ENCODE measurements at places on chromosomes 12 and 14. TPM values are rescaled to one million over a fixed set of nuclear protein-coding genes. Genes with fewer than 3 reads are reported as not detected.

- no peak for DNase-seq
Measured at GRCh38 chr14:49159081-49159480, 427.1 kb downstream of the RPS29 start.

- peak; percentile 56 for DNase-seq
Measured at GRCh38 chr14:24274101-24274543, 2.7 kb upstream of the RABGGTA start.

Gene TCL1B
- not detected for total RNA-seq

Gene LALBA
- total RNA-seq: not detected

GRCh38 chr12:49138999-49139398 lies 7.8 kb upstream of the TUBA1B start:
- no peak for DNase-seq

DNA sequence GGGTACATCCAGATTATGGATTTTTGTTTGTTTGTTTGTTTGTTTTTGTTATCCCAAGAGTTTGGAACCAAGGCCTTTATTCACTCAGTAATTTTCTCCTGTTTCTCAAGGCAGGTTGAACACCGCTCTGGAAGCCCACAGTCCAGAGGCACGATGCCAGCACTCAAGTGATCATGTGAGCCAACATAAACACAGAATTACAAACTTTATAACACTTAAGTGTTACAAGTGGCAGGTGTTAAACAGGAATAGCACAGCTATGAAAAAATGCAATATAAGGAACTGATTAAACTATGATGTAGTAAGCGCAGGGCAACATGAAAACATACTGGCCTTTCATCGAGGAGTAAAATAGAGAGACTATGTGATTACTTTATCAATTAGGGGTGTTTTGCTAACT lies 1885.8 kb upstream of the SEL1L start:
- no peak for DNase-seq

DNA sequence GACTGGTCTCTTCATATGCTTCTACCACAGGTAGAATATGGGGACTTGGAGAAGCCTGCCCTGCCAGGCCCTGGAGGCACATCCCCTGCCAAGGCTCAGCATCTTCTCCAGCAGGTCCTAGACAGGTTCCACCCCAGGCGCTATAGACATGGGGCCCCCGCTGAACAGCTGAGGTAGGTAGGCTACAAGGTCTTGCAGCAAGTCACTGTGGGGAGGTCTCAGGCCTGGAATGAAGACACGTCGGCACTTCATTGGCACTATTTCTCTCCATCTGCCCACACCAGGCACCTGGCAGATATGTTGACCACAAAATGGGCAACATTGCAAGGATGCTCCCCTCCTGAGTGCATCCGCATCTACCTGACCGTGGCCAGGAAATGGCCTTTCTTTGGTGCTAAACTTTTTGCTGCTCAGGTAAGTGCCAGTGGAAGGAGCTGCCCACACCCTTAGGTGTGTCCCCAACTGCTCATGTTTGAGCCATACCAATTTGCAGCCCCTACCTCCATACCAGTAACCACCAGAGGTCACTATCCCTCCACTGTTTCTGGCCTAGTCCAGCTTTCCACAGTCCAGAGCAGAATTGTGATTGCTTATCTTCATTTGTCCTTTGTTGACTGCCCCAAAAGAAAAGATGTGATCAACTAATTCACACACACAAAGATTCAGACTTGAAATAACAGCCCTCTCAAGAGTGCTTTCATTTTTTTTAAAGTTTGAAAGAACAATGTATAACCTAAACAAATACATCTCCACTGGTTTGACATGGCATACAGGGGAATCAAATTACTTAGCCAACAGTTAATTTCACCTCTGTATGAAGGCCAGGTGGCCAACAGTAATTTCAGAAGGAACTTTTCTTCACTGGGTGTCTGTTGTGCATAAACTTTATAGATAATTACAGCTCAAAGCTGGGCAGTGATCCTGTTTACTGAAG lies 16.1 kb downstream of the PIGH start:
- DNase-seq: peak; percentile 26

GRCh38 chr14:61153914-61154545 lies 127.1 kb downstream of the TMEM30B start:
- no peak for DNase-seq

Gene VWF
- not detected for total RNA-seq

DNA sequence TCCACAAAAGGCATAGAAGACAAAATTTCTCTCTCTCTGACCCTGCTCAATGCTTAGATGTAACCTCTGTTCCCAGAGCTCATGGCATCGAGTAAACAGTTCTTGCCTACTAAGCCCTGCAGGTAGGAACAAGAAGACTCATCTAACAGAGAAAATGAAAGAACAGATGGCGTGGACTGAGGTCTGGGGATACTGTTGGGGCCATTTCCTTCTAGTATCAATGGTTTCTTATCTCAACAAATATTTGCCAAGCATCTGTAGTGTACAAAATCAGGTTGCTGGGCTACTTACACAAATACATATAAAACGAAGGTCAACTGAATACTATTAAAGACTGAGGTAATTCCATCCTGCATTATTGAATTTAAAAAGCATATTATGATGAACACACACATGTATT lies 93.3 kb downstream of the RIMBP2 start:
- DNase-seq: no peak

DNA sequence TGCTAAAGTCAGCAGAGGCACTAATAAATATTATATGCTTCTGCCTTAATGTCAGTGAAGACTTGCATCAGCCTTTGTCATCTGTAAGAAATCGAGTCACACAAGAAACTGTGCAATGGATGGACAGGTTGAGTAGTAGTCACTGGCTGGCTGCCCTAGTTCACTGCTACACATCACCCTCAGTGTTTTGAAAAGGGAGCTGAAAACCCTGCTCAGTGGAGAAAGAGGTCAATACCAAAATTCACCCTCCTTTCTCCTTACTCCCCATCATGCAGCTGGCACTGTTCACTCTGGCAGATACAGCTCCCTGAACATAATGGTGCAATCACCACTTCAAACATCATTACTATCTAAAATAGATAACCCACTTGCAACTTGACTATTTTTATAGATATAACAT lies 6.6 kb downstream of the ANKS1B start:
- no peak for DNase-seq

GRCh38 chr14:98120831-98121464 lies 1151.0 kb downstream of the BCL11B start:
- no peak for DNase-seq

GRCh38 chr12:12133259-12133658 lies 62.5 kb downstream of the BCL2L14 start:
- no peak for DNase-seq

- DNase-seq: no peak
Measured at GRCh38 chr14:105087963-105088811, 23.0 kb upstream of the GPR132 start.

Gene ANKS1B
- 0.30 TPM for total RNA-seq

Gene COQ5
- total RNA-seq: 30.3 TPM

DNA sequence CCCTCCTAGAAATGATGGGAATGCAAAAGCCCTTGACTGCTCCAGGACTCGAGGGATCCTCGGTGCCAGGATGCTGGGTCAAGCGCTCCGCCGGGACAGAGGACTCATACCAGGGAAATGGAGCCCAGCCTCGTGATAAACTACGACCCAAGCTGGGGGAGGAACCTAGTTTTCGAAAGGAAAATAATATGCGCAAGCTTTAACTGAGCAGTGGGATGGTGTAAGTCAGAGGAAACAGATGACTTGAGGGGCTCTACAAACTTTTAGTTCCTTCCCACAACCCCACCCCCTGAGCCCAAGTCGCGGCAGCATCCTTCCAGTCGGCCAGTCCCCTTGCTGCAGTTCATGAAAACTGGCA lies 654 bp upstream of the SUPT16H start:
- no peak for DNase-seq

- DNase-seq: no peak
Measured at GRCh38 chr12:110186059-110186458, 61.9 kb downstream of the IFT81 start.

Gene ANO2
- not detected for total RNA-seq

- DNase-seq: no peak
Measured at GRCh38 chr12:40502322-40502721, 189.9 kb upstream of the CNTN1 start.

- no peak for DNase-seq
Measured at GRCh38 chr14:51242545-51243490, 2.8 kb downstream of the TMX1 start.

Gene APOF
- total RNA-seq: not detected

Gene MGP
- total RNA-seq: not detected

DNA sequence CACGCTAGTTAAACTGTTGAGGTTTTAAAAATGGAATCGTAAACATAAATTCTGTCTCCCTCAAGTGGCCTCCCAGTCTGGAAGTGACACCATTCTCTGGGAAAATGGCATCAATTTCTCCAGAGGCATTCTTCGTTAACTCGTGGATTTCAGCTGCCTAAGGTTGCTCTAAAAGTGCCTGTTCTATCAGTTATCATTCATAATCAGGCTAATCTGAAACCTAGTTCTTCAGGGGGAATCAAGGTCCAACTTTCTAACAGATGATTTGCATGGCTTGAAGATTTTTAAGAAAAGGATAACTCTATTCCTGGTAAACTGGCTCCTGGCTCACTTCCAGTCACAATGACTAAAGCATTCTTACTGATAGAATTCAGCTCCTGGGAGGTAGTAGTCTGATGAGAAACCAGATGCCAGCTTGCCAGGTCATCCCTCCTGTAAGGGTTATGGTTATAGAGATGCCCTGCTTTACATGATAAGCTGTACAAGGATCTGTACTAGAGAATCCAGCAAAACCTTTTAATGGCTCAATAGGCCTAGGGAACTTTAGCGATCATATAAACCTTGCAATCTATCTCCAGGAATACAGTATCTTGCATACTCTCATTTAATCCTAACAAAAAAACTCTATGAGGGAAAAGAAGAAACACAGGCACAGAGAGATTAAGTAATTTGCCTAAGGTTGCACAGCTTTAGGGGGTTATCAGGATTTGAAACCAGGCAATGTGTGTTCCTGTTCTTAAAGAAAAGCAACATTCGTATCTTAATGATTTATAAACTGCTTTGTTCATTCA lies 1.5 kb downstream of the L3HYPDH start:
- no peak for DNase-seq

Gene CLEC6A
- not detected for total RNA-seq

Gene RPS6KL1
- total RNA-seq: 3.6 TPM

GRCh38 chr12:25151476-25151875 lies 43.5 kb downstream of the DNAI7 start:
- DNase-seq: no peak

GRCh38 chr12:82040987-82041743 lies 282.0 kb upstream of the PPFIA2 start:
- no peak for DNase-seq

- DNase-seq: no peak
Measured at GRCh38 chr12:107963635-107964034, 165.5 kb upstream of the WSCD2 start.

- no peak for DNase-seq
Measured at GRCh38 chr12:104299842-104300481, 3.6 kb upstream of the EID3 start.

GRCh38 chr14:92677087-92677668 lies 71.2 kb downstream of the LGMN start:
- DNase-seq: peak; percentile 33

DNA sequence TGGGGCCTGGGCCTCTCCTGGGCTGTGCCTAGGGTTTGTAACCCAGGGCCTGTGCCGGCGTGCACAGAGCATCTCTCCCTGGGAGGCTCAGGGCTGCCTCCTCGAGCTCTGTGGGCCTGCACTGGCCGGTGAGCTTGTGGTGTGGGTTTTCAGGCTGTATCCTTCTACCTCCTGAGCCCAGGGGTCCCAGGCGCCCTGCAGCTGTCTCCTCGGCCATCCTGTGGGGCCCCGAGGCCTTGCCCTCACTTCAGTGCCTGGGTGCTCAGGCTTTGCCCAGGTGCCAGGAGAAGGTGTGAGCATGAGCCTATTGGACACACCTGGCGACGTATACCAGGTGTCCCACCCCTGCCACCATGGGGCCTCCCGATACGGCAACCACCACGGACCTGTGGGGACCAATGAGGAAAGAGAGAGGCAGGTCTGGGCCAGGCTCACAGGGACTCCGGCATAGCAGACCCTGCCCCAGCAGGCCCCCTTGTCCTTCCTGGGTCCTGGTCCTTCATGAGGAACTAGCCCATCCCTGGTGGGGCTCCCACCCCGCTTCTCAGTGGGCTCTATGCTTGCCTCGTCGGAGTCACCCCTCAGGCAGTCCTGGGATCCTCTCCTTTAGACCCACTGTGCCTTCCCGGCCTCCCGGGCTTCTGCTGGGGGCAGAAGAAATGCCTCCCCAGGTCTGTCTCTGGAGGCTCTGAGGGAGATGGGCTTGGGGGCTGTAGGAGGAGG lies 400.2 kb downstream of the TMEM121 start:
- no peak for DNase-seq

All from activated CD4-positive, alpha-beta memory T cell treated with anti-CD3 and anti-CD28 coated beads, Interleukin-2, amount 10 ng/mL, durations not matched to agents 7 days and 5 days (primary cell).